GM04503 (cell line): ENCODE measurements at places on chromosomes 4 and X.

- no peak for DNase-seq
These were observed 21.5 kb downstream of the FAM114A1 start for GRCh38 chr4:38889143-38889542.

GRCh38 chrX:3445806-3446490 lies 99.5 kb upstream of the MXRA5 start:
- no peak for DNase-seq

GRCh38 chr4:146932116-146932515 lies 13.5 kb downstream of the TTC29 start:
- no peak for DNase-seq

DNA sequence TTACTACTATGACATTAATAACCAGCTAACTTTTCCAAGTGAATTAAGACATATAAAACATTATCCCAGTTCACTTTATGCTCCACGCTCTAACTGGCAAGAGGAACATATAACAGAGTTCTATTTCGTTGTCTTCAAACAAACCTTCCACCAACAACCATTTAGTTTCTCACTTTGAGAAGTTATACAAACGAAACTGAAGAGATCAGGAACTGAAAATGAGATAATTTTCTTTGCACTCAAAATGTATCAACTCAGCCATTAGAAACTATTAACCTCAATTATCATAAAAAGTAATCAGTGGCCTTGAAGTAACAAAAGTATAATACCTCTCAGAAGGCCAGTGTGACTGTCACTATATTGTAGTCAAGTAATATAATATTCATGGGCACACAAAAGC lies 70.1 kb downstream of the CHM start:
- no peak for DNase-seq

DNA sequence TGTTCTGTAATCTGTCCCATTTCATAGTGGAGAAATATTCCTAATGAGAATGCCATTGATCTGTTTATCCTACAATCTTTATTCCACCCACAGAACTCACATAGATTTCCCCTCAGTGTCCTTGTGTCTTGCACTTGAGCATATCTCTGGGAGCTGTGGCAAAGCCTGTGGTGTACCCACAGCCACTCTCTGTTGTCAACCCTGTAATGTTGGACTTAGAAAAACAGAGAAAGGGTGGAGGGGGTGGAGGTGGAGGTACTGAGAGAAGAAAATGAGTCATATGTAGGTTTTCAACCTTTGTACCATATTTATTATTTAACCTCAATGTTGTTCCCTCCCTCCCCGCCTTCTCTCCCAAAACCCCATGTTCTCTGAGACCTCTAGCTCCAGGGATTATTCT lies 46.9 kb upstream of the TLL1 start:
- no peak for DNase-seq

GRCh38 chr4:13920901-13921300 lies 293.4 kb upstream of the BOD1L1 start:
- peak; percentile 100 for DNase-seq

DNA sequence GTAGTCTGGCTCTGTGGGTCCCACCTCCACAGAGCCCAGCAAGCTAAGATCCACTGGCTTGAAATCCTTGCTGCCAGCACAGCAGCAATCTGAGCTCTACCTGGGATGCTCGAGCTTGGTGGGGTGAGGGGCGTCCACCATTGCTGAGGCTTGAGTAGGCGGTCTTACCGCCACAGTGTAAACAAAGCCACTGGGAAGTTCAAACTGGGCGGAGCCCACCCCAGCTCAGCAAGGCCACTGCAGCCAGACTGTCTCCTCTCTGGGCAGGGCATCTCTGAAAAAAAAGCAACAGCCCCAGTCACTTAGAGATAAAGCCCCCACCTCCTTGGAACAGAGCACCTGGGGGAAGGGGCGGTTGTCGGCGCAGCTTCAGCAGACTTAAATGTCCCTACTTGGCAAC lies 243.2 kb upstream of the POF1B start:
- DNase-seq: no peak

- no peak for DNase-seq
These were observed 35.7 kb upstream of the NKX3-2 start for GRCh38 chr4:13580036-13580435.

DNA sequence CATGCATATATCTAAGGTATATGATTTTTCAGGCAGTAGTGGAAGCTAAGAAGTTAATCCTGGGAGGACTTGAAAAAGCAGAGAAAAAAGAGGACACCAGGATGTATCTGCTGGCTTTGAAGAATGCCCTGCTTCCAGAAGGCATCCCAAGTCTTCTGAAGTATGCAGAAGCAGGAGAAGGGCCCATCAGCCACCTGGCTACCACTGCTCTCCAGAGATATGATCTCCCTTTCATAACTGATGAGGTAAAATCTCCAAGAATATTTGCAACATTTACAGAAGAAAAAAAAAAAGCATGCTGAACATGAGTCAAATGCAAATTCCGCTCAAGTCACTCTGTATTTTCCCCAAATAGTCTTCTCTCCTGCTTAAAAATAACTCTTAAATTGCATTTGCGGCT lies 32.1 kb downstream of the MTTP start:
- DNase-seq: no peak
